GM23248 (cell line): ENCODE measurements at places on chromosomes 3 and 15. TPM values are rescaled to one million over a fixed set of nuclear protein-coding genes. Genes with fewer than 3 reads are reported as not detected.

DNA sequence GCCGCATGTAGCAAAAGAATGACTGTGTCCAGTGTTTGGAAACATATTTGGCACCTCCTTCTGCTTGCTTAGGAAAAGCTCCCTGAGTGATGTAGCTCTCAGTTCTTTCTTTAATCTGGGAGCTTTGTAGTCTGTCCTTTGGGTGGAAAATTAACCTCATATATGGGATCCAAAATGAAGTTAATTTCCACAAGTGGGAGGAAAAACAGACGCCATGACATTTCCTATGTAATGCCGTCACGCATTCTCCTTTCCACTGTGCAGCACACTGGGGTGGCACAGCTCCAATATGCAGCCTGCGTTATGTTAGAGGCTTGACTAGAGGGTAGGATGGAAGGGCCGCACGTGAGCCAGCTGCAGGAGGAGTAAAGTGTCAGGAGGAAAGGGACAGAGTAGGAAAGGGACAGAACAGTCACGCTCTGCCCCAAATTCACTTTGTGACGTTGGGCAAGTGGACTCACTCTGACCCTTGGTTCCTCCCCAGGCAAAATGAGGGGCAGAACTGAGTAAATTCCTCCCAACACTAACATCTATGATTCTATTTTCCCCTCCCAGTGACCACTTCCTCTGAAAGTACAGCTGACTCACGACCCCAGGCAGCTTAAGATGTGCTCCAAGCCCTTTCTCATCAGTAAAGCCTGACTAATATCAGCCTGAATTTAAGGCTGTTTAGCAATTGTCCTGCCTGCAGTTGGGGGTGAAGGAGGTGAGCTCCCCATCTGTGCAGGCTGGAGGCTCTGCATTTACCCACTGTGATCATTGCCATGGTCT lies 176.5 kb upstream of the PFN2 start:
- H3K27me3 ChIP-seq, result no peaks in the 10 kb centered on the region
- no peaks in the 10 kb centered on the region for H3K36me3 ChIP-seq
- peak overlapping the region; percentile 90 for H3K27ac ChIP-seq
- H3K4me1 ChIP-seq, result peaks cover 39% of the 10 kb centered on the region
- peak; percentile 96 for DNase-seq
- peak overlapping the region; percentile 46; the same call in 1 of the 2 replicates for H3K4me3 ChIP-seq

- H3K4me3 ChIP-seq, result no peak overlapping the region
- peaks cover 5% of the 10 kb centered on the region; the same call in 1 of the 2 replicates for H3K4me1 ChIP-seq
- peak; percentile 75 for DNase-seq
- H3K27ac ChIP-seq, result no peak overlapping the region
Observed at GRCh38 chr3:52231502-52232278, 6.2 kb upstream of the TLR9 start.

Gene LYSMD2
- 6.7 and 8.1 TPM in 2 replicates for polyA plus RNA-seq

Gene GAP43
- 1.1 and 1.8 TPM in 2 replicates for polyA plus RNA-seq

Gene NAALADL2
- 20.5 and 20.9 TPM in 2 replicates for polyA plus RNA-seq
